ENCODE measurements at places on chromosomes 2 and 18.

GRCh38 chr2:96895032-96895745, 25.3 kb upstream of the SEMA4C start:
- no peak for DNase-seq

DNA sequence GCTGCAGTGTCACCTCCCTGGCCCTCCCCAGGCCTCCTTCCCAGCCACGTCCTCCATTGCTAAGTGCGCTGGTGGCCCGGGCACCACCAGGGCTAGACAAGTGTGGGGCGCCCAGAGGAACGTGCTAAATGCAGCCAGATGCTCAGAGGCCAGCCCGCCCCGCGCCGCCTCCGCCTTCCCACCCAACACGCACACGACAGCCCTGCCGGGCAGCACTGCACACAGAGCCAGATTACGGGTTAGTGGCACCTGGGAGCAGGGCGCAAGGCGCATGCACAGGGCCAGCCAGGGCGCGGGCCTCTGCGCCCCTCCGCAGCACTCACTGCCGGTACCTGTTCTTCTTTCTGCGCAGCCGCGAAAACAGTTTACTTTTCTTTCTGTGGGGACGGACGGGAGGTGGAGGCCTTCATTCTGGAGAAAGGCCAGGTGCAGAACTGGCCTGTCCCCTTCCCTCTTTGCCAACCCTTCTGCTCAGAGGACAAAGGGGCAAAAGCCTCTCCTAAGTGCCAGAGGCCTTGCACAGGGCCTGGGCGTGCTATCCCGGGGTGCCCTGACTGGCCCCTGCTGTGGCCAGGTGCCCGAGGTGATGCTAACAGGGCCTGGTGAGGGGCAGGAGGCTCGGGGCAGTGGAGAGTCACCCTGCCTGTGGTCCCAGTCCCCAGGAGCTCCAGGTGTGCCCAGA, 46.5 kb downstream of the BIN1 start:
- no peak for DNase-seq

- no peak for DNase-seq
These were observed 254.4 kb upstream of the NCKAP5 start for GRCh38 chr2:133822517-133823225.

DNA sequence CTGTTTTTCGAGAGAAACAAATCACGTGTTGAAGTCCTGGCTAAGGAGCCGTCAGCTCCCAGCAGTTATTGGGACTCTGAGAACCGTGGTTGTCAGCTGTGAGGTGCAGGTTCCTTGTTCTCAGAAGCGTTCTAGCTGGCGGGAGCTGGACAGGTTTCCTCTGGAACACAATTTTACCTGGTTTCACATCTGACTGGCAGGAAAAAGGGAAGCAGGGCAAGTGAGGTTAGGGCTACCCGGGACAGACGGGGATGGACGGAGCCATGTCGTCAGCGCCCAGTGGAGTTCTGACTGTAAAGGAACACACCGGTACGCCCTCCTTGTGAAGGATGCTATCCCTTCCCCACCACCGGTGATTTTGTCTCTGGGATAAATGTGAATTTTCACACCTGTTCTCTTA, 26.1 kb downstream of the ITGB1BP1 start:
- DNase-seq, result no peak

DNA sequence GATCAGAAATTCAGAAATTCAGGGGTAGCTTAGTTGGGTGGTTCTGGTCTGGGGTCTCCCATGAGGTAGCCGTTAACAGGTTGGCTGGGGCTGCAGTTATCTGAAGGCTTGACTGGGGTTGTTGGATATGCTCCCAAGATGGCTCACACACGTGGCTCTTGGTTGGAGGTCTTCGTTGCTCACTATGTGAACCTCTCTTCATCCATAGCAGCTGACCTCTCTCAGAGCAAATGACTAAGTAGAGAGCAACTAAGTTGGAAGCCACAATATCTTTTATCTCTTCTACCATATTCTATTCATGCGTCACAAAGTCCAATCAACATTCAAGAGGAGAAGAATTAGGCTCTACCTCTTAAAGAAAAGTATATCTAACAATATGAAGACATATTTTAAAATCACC, 38.7 kb upstream of the SERTAD2 start:
- no peak for DNase-seq
